Activated gamma-delta T cell (primary cell): ENCODE measurements at places on chromosomes 6 and 20.

GRCh38 chr20:14127514-14128223, 132.4 kb downstream of the MACROD2 start:
- no peak for DNase-seq

- DNase-seq, result no peak
These were observed 125.4 kb downstream of the SH3BGRL2 start for GRCh38 chr6:79756496-79756895.

DNA sequence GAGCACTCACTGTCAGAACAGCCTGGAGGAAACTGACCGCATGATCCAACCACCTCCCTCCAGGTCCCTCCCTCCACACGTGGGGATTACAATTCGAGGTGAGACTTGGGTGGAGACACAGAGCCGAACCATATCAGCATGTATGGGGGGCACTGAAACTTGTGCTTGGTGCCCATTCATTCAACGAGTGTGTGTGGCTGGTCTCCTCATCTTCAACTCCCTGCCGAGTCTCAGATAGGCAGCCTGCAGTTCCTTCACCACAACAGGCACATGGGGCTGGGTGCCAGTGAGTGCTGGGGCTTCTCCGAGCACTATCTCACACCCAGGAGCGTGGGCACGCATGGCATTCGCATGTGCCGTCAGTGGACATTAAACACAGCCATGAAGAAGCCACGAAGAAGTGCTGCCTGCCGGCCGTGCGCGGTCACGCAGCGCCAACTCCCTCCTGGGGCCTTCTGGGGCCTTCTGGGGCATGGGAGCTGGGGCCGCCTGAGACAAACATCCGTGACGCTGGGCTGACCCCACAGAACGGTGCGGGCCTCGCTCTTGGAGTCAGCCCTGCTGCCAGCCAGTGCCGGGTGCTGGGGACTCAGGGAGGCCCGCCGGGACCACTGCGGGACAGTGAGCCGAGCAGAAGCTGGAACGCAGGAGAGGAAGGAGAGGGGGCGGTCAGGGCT, 714 bp upstream of the RTEL1 start:
- no peak for DNase-seq

GRCh38 chr6:144418959-144419545, 133.9 kb downstream of the UTRN start:
- DNase-seq, result no peak

DNA sequence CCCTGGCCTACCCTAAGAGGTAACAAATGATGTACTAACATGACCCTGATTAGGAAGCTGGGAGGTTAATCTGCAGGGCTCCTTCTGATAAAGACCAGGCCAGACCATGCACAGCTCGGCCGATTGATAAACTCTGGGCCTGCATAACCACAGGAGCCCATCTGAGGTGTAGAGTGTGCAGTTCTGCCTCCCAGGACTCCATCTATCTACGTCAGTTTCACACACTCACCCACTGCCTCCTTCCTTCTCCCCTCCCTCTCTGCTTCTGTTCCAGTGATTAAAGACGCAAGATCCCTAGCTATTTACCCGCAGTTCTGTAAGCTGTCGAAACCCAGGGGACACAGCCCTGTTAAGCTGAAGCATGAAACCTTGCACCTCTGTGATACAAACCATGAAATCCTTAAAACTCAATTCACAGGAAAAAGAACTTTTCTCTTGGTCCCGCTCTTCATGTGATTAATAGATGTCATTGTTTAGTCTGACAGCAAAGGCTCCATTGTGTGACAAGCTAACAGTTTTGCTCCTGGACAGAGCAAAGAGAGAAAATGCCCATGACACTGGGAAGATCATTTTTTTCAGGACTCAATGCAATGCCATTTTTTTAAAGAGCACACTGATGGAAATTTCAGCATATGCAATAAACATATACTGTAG, 470.6 kb downstream of the MAFB start:
- DNase-seq, result no peak

DNA sequence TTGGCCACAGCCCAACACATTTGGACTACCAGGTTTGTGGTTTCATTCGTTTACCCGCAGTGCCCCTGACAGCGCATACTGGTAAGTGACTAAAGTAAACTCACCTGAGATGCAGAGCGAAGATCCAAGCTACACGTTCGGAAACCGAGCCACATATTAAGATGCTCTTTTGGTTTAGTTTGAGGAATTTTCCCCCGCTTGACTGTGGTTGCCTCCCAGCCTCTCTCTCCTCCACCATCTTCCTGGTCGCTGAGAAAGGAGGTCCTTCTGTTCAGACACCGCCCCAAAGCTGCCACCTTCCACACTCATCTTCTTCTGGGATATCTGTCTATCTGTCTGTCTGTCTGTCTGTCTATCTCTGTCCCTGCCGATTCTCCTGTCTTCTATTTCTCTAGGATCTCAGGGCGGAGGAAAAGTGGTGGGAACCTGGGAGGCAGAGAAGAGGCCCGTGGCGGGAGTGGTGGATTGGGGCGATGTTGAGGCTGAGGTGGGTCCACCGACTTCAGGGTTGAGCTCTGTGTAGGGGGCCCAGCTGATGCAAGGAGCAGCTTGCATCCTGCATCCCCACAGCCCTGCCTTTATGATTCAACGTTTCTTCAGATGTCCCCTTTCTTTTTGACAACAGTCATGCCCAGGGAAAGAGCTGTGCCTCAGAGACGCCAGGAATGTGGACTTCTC, 196.9 kb upstream of the ZNF184 start:
- no peak for DNase-seq

DNA sequence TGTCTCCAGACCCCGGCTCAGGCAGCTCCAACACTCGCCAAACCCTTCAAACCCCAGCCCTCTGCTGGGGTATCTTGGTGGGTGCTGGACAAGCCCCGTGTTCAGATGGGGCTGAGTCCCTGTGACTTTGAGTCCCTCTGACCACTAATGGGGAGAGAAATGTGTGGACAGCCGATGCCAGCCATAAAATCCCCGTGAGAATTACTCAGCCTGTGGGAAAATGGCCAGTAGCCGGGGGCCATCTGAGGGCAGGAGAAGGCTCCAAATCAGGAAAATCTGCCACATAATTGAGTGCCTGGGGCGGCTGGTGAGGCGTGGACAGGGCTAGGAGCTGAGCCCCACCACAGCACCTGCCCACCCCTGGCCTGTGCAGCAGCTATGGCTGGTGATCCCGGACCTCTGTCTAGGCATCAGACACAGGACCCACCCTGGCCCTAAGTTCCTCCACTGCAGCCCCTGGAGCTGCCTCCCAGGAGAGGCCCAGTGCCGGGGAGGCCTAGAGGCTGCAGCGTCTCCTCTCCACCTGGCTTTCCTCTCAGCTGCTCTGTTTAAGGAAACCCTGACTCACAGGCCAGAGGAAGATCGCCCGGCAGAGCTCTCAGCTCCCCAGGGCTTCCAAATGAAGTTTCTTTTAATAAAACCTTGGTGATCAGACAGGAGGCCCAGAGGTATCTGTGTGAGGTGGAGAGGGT, 53.7 kb upstream of the SLCO4A1 start:
- DNase-seq, result no peak

GRCh38 chr6:2502096-2502997, 248.4 kb downstream of the MYLK4 start:
- DNase-seq, result no peak

DNA sequence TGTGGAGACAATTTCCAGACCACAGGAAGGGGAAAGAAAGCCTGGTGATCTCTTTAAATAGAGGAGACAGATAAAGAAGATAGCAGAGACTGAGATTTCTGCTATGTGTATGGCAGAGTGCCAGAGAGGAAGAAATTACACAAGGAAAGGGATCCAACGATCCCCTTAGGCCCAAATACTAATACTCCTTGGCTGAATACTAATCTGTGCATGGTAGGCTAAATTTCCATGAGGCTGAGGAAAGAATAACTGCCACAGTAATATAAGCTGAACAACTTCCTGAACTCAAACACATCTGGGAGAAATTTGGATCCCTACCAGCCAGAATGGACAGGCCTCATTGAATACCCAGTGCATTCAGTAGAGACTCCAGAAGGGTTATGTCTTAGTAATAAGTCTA, 83.3 kb upstream of the TNFAIP3 start:
- no peak for DNase-seq

DNA sequence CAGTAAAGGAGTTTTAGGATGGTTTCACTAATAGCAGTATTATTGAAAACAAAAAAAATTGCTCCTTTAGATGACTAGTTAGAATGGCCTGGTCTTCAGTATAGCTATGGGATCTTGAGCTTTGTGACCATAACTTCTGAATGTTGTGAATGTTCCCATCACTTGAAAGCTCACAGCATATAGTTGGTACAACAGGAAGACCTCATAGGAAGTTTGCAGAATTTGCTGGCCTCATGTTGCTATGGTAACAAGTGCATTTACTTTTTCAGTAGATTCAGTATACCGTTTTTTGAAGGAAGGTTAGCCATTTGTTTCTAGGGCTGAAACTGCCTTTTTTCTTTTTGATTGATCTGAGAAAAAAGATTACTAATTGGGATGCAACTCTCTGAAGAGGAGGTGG, 8.3 kb downstream of the PHF3 start:
- no peak for DNase-seq

DNA sequence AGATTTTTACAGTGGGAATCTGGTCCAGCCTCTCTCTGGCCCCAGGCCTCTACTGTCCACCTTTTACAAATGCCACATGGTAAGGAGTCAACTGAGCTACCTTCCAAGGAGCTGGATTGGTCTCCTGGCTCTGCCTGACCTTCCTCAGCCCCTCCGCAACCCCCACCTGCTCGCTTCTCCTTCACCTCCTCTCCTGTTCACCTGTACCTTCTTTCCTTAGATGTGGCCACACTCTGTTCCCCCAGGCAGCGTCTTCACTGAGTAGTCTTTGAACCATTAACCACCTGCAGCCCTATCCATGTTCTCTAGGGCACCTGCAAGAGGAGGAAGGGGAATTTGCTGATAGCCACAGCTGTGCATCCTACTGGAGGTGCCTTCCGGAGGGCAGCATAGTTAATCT, 55.3 kb upstream of the DDR1 start:
- DNase-seq, result no peak

DNA sequence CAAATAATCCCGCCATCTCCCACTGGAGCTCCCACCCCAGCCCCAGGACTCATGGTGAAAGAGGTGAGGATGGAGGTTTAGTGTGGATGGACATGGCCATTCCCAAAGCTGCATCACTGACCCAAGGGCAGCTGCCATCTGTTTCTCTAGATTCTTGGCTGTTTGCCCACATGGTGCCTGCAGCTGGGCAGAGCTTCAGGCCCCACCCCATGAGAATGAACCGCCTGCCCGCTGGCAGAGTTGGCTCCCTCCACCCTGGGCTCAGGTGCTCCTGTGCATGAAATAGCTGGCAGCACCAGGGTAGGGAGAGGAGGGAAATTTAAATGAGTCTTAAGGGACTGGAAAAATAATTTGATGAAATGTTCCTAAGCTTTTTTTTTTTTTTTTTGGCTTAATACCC, 17.4 kb downstream of the SCML4 start:
- no peak for DNase-seq

DNA sequence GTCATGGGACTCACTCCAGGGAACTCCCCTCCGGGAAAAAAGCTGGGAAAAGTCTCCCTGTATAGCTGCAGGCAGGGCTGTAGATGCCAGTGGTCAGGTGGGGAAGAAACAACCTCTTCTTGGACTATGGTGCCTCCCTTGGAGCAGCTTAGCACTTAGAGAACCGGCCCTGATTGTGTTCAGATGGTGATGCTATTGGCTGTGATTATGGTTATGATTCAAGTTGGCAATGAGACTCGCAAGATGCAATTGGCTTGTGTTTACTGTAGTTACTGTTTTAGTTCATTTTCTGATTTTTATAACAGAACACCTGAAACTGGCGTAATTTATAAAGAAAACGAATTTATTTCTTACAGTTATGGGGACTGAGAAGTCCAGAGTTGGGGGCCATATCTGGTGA, 314.7 kb upstream of the RNF24 start:
- DNase-seq, result no peak

- no peak for DNase-seq
These were observed 42.8 kb downstream of the CTCFL start for GRCh38 chr20:57482148-57482547.

DNA sequence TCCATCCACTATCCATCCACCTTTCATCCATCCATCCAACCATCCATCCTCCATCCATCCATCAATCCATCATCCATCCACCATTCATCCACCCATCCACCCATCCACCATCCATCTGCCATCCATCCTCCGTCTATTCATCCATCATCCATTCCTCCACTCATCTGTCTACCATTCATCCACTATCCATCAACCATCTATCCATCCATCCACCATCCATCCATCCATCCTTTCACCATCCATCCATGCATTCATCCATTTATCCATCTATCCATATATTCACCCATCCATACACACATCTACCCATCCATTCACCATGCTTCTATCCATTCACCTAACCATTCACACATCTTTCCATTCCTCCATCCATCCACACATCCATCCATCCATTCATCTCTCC, 207.0 kb upstream of the CDH4 start:
- no peak for DNase-seq

- no peak for DNase-seq
These were observed 64.2 kb downstream of the SLC2A10 start for GRCh38 chr20:46773680-46774079.

DNA sequence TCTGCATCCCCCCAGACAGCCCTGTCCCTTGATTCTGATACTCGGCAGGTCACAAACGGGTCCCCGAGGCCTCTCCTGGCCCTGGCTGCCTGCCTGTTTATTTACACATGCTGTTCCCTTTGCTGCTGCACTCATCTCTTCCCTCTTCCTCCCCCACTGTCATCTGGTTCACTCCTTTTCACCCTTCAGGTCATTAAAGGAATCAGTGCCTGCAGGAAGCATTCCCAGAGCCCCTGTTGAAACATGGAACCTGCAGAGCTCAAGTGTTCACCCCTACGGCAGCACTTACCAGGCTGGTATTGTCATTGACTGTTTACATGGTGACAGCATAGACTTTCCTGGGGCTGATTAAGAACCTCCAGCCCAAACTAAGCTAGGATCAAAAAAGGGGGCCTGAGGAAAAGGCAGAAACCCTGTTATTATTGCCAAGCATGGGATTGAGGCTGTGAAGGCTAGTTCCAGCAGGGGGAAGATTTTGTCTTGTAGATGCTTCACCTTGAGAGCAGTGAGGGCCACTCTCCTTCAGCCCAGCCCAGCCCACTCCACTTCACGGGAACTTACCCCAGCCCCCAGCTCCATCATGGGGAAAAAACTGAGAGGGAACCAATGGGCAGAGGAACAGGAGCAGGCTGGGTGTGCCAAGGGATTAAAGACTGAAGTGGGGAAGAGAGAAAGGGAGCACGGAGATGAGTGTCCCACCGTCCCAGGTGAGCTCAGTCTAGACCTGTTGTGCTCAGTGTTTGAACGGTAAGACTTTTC, 73.2 kb downstream of the JPH2 start:
- no peak for DNase-seq

GRCh38 chr6:22736740-22737139, 167.4 kb downstream of the HDGFL1 start:
- DNase-seq, result no peak

GRCh38 chr6:166109608-166110007, 58.0 kb downstream of the TBXT start:
- DNase-seq, result no peak

DNA sequence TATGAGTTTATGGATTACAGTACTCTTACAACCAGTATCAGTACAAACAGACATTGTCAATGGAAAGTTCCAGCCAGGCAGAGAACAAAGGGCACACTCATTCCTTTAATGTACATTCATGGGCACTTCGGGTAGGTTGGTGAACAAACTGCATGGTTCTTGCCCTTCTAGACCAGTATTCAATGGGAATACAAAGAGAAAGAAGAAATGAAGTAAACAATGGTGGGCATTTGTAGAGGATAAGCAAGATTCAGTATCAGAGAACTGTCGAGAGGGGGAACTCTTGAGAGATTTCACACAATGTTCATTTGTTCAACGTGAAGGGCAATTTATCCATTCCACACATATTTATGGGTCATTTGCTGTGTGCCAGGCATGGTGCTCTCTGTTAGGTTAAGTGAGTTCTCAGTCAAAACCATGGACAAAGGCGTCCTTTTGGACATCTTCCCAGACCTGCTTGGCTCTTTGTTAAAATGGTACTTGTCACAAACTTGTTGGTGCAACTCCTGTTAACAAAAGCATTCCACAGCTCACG, 714.8 kb downstream of the DHX35 start:
- no peak for DNase-seq
